ENCODE measurements at places on chromosomes 11 and 22.
A peak's percentile ranks its signal among the peaks of the same experiment; 100 is the strongest.

- DNase-seq, result no peak
Observed at GRCh38 chr11:8731647-8732323, 49.2 kb downstream of the RPL27A start.

DNA sequence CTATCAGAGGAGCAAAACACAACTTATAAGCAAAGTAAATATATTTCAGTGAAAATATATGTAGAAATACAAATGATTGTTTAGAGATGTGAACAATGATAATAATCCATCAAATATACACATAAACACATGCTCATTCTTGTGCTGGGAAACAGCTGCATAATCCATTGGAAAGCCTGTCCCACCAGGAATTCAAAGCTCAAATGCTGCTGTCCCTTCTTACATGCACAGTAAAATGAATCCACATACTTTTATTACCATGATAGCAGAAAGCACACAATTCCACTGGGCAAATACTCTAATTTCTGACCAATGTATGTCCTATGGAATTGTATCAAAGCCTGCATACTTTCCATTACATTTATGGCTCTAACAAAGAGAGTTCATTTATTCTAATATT, 44.5 kb downstream of the SOX6 start:
- DNase-seq, result no peak

GRCh38 chr11:134349109-134349801, 17.5 kb downstream of the GLB1L2 start:
- DNase-seq, result no peak

DNA sequence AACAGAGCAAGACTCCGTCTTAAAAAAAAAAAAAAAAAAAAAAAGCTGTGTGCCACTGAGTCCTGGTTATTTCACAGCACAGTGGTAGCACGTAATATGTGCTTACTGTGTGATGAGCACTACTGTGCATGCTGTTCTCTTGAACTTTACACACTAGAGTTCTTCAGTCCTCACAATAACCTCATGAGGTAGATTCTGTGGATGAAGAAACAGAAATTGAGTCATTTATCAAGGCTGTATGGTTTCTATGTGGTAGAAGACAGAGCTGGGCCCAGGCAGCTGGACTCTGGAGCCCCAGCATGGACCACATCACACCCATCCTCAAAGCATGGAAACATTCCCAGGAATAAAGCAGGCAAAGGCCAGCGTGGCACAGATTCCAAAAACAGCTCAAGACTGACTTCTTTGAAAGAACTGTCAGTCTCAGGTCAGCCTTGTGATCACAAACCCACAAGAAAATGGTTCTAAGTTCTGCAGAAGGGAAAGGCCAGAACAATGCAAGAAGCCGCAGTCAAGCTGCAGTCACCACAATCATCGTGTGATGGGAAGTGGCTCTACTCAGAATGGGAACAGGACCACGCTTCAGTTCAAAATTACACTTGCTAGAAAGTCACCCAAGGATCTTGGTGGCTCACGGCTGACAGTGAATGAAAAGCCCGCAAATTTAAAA, 49.5 kb downstream of the MICAL3 start:
- DNase-seq, result peak; percentile 45

DNA sequence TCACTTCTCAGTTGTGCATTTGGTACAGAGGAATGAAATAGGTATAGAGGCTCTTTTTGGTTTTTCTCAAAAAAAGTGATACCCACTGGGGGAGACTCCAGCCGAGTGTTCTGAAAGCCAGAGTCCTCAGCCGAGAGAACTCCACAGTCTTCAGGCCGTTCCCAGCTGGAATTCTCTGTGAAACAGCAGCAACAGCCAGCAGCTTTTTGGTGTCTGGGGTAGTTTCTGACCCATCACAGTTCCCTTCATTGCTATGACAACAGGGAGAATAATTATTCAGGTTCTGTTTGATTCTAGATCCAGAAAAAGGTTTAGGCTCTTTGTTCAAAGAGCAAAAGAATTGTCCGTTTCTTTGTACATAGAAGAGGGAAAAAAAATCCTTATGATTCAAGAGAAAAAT, 84.6 kb downstream of the C22orf31 start:
- DNase-seq, result no peak

- no peak for DNase-seq
Observed at GRCh38 chr11:75667831-75668450, 897 bp downstream of the MAP6 start.

DNA sequence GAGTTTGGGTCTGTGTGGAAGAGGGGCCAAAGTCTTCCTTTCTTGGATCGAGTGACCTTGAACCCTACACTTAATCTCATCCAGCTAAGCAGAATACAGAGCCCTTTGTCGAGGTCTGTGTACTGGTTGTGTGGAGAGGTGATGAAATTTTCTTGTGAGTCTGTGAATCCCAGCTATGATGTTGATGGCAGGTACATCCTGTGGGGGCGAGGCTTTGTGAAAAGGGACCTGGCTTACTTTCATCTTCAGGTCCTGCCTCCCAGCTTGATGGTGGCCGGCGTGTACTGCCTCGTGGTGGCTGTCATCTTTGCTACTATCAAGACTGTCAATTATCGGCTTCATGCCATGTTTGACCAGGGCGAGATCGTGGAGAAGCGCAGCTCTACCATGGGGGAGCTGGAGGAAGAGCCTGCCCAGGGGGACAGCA, 1.0 kb downstream of the PCNX3 start:
- DNase-seq, result no peak

DNA sequence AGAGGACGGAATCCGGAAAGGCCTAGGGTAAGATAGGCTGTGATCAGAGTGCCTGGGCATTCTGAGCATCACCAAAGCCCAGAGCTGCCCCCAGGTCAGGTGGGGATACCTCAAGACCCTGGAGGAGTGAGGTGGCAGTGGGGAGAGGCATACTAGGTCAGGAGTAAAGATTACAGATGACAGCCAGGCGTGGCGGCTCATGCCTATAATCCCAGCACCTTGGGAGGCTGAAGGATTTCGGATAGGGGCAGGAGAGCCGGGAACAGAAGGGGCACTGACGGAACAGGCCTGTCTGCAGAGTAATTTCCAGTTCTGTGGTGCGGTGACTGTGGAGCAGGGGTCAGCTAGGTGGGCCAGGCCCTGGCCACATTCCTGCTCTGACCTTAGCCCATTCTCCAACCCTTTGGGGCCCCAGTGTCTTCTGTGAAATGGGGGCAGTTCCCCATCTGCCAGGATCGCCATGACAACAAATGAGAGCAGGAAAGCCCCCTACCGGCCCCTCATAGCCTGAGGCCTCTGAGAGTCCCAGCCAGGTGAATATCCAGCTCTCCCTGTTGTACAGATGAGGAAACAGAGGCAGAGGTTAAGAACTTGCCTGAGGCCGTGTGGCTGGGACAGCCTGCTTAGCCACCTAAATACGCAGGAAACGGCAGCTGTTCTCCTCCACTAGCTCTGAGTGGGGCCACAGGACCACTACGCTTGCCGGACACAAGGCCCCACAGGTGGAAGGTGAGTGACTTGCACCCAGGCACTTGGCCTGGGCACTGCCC, 9.2 kb downstream of the BAD start:
- no peak for DNase-seq

DNA sequence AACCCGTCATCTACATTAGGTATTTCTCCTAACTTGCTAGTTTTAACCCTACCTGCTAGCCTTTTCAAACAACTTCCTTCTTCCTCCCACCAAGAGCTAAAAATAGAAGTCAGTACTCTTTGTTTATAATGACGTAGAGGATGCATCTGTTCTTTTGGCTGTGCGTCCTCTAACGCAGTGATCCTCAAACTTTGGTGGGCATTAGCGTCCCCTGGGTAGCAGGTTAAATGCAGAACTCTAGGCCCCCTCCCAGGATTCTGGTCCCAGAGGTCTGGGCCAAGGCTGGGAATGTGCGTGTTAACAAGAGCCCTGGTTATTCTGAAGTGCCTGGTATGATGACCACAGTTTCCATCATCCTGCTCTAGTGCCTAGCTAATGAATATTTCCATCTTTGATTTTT, 67.6 kb downstream of the BARX2 start:
- DNase-seq, result no peak

GRCh38 chr22:26585104-26585790, 4.7 kb downstream of the TPST2 start:
- DNase-seq, result no peak

DNA sequence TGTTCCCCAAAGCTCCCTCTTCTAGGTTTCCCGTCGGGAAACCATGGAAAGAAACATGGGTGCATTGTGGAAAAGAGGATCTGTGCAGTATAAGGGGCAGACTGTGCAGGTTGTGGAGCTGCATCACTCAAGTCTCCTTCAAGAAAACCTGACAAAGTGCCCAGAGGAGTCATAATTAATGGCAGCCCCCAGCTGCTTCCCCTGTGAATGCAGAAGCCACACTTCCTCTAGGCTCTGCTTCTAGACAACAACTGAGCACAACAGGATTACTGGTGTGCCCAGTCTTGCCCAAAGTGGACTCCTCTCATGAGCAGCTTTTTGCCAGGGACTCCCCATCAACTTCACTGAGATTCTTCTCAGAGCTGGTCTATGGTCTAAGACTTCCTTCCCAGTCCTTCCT, 42.6 kb upstream of the SCUBE2 start:
- no peak for DNase-seq

- DNase-seq, result peak; percentile 13
Observed at GRCh38 chr11:110463153-110463552, 33.4 kb downstream of the FDX1 start.

GRCh38 chr11:112175599-112175952, 264 bp downstream of the BCO2 start:
- no peak for DNase-seq

- DNase-seq, result no peak
Observed at GRCh38 chr11:80031014-80031600, 590.3 kb upstream of the TENM4 start.

GRCh38 chr11:113174882-113175281, 139.5 kb upstream of the TTC12 start:
- DNase-seq, result no peak
